ENCODE measurements at places on chromosomes 1 and 21.

- DNase-seq, result no peak
Measured at GRCh38 chr1:14137411-14138134, 437.6 kb downstream of the PRDM2 start.

DNA sequence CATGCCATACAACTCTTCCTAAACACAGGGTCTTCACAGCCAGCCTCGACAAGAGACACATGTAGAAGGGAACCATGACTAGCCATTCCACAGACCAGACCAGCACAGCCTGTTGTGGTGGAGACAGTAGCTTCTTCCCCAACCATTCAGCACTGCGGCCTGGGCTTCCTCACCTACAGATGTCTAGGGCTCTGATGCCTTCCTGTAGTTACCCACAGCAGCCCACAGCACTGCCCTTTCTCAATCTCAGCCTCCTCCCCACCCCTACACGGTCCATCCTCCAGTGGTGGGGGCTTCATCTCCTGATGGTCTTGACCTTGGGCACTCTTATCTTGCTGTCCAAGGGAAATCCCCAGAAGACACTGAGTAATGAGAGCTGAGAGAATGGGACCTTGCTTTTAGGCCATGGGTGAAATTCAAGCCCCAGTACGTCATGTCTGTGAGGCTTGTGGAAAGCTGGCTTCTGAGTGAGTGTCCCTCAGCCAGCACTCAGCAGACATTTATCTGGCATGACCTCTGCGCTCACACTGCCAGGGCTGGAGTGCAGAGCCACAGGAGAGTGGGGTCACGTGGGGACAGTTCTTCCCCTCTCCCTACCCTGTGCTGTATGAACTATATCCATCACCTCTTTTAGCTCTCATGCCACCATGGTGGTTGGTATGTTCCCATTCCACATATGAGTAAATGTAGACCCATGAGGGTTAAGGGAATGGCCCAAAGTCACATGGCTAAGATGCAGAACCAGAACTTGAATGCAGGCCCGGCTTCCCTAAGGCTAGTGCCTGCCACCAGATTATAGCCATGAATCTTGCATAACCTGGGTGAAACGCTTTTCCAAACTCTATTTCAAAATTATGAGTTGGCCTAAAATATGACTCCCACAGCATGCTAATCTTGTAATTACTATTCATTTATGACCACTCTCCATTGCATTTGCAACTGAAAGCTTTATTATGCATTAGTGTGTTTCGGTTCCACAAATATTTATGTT, 104.7 kb downstream of the HIVEP3 start:
- DNase-seq, result peak; percentile 52

DNA sequence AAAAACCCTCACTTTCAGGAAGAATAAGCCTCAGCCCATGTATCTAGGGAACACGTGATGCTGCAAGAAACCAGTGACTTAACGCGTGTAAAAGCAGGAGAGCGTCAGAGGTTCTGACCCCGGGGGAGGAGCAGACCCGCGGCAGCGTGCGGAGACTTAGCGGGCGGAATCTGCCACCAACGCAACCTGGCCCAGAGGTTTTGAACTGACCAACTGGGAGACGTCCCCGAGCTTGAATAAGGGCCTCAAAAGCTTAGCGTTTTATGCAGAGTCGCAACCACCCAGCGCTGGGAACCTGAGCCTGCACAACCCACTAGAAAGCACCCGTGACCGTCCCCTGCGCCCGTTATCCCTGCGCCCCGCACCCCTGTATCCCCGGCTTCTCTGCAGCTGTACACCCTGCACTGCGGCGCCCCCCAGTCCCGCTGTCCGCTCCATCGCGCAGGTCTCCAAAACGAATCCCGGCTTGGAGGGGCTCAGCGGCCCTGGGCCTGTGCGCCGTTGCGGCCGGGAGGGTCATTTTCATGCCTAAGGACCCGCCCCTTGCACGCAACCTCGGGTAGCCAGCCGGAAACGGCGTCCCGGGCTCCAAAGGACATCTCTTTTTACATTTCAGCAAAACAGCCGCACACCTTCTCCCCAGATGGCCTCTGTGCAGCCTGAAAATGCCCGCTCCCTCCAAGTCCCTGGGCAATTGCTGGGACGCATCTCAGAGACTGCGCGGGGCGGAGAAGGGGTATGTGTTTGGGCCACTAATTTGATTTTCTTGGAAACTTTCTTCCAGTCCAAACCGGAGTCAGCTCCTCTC, 29.4 kb upstream of the TRIM17 start:
- DNase-seq, result peak; percentile 57

DNA sequence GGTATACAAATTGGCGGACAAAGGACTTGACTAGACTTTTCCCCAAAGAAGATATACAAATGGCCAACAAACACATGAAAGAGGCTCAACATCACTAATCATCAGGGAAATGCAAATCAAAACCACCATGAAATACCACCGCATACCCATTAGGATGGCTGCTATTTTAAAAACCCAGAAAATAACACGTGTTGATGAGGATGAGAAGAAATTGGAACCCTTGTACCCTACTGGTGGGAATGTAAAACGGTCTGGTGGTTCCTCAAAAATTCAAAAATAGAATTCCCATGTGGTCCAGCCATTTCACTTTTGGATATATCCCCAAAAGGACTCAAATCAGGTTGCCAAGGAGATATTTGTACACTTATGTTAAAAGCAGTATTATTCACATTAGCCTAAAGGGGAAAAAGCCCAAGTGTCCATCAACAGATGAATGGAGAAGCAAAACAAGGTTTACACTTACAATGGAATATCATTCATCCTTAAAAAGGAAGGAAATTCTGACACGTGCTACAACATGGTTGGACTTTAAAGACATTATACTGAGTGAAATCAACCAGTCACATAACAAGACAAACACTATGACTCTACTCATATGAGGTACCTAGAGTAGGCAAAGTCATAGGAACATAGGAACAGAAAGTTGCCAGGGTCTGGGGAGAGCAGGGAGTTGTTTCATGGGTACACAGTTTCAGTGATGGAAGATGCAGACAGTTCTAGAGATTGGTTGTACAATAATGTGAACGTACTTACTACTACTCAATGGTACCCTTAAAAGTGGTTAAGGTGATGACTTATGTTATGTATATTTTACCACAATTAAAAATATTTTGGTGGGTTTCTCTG, 17.0 kb downstream of the CD34 start:
- DNase-seq, result no peak

- DNase-seq, result no peak
Measured at GRCh38 chr1:243364330-243364729, 108.5 kb downstream of the SDCCAG8 start.

- peak; percentile 83 for DNase-seq
Measured at GRCh38 chr1:20574686-20575540, 14.0 kb upstream of the CDA start.

DNA sequence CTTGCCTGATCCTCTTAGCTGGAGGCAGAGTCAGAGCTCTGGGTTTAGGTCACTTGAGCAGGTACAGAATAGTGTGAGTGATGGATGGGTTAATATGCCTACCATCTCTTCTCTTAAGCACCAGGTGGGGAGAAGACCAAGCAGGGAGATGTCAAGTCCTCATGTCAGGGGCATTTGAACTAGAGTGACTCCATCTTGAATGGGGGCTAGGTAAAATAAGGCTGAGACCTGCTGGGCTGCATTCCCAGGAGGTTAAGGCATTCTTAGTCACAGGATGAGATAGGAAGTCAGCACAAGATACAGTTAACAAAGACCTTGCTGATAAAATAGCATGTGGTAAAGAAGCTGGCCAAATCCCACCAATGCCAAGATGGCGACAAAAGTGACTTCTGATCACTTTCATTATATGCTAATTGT, 77.4 kb upstream of the BTG3 start:
- DNase-seq, result no peak

DNA sequence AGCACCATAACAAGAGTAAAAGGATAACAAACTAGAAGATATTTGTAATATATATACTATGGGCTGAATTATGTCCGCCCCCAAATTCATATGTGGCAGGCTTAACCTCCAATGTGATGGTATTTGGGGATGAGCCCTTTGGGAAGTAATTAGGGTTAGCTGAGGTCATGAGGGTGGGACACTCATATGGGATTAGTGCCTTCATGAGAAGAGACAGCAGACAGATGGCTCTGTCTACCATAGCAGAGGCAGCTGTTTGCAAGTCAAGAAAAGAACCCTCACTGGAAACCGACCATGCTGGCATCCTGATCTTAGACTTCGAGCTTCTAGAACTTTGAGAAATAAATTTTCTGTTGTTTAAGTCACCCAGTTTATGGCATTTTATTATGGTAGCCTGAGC, 303.6 kb downstream of the LMO4 start:
- DNase-seq, result no peak

GRCh38 chr1:172002725-172003345, 161.5 kb downstream of the DNM3 start:
- DNase-seq, result peak; percentile 85

DNA sequence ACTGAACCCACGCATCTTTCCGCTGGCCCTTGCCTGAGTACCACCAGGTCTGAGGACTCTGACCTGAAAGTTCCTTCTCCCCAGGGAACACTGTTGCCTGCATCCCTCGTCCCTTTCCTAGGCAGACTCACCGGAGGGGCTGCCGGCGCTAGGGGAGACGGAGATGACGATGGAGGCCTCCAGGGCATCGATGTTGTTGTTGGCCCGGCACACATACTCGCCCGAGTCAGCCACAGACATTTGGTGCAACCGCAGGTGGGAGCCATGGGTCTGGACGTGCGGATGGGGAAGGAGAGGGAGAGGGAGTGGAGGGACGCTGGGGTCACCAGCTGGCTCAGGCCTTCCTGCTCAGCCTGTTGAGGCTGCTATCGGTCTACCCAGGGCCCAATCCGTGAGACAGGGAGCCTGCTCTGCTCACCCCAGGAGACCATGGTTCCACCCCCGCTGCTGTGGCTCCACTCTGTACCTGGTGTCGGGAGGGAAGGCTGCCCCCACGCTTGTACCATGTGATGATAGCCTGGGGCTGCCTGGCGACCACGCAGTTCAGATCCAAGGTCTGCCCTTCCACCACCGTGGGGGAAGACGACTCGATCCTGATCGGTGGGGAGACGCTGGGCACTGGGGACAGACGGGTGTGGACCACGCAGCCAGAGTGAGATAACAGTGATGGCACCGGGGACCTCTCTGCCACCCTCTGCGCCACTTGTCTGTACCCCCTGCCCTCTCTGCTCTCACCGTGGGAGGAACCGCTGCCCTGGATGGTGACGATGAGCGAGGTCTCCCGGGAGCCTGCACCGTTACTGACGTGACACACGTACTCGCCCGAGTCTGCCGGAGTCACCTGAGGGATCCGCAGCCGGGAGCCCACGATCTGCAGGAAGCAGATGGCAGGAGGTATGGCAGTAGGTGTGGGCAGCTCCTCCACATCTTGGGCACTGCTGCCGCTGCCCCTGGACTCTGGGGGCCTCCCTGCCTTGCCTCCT, 35.4 kb downstream of the LDLRAD2 start:
- DNase-seq, result no peak

DNA sequence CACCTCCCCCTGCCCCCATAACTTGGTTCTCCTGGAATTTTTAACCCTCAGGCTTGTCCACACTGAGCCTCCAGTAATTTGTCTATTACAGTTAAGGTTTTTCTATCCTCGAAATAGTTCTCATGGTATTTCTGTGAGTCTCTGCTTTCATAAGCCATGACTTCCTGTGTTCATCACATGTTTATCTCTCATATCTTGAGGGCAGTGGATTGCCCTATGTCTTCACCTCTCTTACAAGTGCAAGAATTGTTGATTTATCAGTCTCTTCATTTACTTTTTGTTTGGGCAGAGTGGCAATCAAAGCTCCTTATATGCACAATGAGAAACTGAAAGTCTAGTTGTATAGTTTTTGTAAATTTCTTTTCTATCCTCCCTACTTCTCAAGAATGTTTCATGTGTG, 328.4 kb downstream of the PLA2G4A start:
- no peak for DNase-seq

- DNase-seq, result no peak
Measured at GRCh38 chr1:180208264-180208663, 21.8 kb upstream of the LHX4 start.

DNA sequence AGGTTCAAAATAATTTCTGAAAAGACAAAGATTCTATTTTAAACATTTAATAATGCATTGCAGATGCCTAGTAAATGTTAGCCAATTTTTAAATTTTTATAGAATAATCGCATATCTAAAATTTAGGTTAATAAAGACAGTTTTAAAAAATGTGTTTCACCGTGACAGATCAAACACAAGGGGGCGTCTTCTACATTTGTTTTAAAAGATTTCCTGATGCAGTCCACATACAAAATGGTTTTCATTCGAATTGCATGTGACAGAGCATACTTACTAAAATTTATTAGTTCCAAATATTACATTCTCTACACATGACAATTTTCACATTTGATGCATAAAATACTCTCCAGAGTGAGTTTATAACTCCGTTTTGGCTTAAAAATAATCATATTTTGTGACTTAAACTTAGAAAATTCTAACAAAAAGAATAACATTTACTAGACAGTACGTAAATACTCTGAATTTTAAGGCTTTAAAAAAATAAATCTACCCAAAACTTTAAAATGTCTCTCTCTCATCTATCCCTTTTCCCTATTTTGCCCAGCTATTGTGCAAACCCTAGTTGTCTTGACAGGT, 75.5 kb downstream of the ADAMTS1 start:
- DNase-seq, result peak; percentile 83

GRCh38 chr1:59631561-59632255, 183.0 kb upstream of the HOOK1 start:
- DNase-seq, result no peak

DNA sequence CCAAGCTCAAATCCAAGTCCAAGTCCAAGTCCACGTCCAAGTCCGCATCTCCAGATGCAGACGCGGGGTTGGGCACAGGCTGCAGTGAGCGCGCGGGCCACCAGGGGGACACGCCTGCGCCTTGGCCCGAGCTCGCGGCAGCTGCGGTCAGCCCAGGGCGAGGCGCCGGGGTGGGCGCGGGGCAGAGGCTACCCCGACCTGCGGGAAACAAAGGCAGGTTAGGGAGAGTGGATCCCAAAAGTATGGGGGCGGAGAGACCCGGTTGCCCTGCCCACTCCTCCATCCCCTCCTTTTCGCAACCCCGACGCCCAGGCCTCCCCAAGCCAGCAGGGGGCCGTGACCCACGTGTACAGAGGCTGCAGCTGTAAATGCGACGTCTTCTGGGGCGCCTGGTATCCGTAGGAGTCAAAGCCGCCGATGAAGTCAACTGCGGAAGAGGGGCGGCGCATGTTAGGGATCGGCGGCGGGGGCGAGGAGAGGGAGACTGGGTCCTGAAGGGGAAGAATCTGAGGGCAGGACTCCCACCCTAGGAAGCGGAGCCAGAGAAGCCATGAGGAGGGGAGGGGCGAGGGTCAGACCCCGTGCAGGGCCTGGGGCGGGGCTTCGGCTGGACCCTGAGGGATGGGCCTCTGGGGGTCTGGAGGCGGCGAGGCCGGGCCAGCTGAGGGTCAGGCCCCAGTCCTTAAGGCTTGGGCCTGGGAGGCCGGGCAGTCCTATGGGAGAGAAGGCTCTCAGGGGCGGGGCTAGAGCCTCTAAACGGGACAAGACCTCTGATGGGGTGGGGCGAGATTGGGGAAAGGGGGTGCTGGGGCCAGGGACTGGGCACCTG, 58.0 kb downstream of the NKAIN1 start:
- DNase-seq, result peak; percentile 33

Measured in fibroblast of the aortic adventitia (primary cell).